Lung (tissue), 17 donors: ENCODE measurements at places on chromosomes 4 and X.

DNA sequence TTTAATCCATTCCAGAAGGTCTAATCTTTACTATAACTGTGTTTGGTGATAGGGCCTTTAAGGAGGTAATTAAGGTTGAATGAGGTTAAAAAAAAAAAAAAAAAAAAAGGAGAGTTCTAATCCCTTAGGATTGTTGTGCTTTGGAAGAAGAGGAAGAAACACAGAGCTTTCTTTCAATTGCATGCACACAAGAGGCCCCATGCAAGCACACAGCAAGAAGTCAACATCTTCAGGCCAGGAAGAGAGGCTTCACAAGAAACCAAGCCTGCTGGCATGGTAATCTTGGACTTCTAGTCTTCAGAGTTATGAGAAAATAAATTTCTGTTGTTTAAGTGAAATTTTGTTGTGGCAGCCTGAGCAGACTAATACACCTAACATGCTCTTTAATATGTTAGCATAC, 118.6 kb downstream of the NAA11 start:
- DNase-seq, result no peak
- no peaks in the 10 kb centered on the region for H3K27me3 ChIP-seq
- no peaks in the 10 kb centered on the region for H3K36me3 ChIP-seq
- H3K4me3 ChIP-seq, result no peak overlapping the region

- H3K27me3 ChIP-seq, result no peaks in the 10 kb centered on the region
- no peaks in the 10 kb centered on the region for H3K36me3 ChIP-seq
- no peak overlapping the region for H3K4me3 ChIP-seq
- DNase-seq, result no peak
- no peak overlapping the region for H3K27ac ChIP-seq
Observed at GRCh38 chr4:147108409-147108808, 162.7 kb upstream of the TTC29 start.

- DNase-seq, result no peak
- no peaks in the 10 kb centered on the region for H3K4me1 ChIP-seq
- H3K27me3 ChIP-seq, result no peaks in the 10 kb centered on the region
- no peak overlapping the region for H3K4me3 ChIP-seq
Observed at GRCh38 chr4:157104541-157104940, 28.6 kb downstream of the GLRB start.

DNA sequence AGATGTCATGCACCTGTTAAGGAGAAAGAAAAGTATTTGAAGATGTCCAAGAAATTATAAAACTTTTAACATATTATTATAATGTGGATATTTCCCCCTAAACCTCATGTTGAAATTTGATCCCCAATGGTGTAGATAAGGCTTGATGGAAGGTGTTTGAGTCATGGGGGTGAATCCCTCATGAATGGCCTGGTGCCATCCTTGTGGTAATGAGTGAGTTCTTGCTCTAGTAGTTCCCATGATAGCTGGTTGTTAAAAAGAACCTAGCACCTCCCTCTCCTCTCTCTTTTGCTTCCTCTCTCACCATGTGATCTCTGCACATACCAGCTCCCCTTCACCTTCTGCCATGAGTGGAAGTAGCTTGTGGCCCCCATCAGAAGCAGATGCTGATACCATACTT, 176.6 kb upstream of the NR3C2 start:
- H3K27ac ChIP-seq, result no peak overlapping the region
- no peak for DNase-seq

GRCh38 chr4:3674479-3674851, 91.7 kb upstream of the ADRA2C start:
- no peak overlapping the region for H3K4me3 ChIP-seq
- DNase-seq, result no peak

DNA sequence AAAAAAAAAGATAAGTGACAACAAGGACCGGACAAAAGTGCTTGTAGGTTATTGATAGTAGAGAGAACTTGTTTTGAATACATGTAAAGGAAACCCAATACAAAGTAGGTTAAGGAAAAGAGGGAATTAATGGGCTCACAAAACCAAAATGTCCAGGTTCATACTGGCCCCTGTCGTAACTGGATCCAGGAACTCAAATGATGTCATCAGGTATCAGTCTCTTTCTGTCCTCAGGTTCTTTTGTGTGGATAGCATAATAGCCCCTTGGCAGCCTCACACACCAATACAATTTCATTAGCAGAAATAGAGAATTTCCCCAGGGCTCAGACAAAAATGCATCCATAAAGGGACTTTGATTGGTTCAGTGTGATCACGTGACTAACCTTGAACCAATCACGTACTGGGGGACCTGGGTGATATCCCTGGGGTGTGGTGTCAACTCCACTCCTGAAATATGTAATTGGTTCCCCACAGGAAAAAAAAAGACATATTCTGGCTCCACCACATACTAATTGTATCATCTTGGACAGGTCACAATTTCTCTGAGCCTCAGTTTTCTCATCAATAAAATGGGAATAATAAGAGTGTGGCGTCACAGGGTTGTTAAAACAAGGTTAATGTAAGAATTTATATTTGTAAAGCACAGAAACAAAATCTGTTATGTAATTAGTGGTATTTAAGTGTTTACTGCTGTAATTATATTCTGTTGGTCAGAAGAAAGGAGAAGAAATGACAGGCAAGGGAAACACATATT, 174.8 kb downstream of the PDGFRA start:
- no peaks in the 10 kb centered on the region for H3K36me3 ChIP-seq
- H3K27me3 ChIP-seq, result no peaks in the 10 kb centered on the region
- H3K4me3 ChIP-seq, result no peak overlapping the region
- no peak for DNase-seq
- peaks cover 2% of the 10 kb centered on the region for H3K4me1 ChIP-seq

DNA sequence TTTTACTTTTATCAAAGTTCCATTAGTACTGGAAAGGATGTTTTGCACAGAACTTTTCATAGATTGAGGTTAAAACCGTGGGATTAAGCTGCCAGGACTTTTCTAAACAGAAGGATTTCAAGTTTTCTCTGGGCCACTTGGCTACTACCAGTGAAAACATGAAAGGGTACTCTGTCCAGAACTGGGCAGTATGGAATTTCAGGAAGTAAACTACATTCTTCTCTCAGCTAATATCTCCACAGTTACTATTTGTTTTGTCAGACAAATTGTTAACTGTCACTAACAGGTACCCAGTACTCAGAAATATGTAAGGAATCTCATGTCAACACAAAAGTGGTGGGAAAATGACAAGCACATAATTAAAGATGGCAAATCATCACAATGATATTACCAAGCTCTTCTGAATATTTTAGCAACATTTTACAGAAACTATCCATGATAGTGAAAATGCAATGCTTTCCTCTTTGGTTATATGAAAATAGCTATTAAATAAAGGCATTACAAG, 454.4 kb downstream of the C4orf33 start:
- H3K36me3 ChIP-seq, result no peaks in the 10 kb centered on the region
- H3K27me3 ChIP-seq, result no peaks in the 10 kb centered on the region
- no peak overlapping the region for H3K27ac ChIP-seq
- H3K4me3 ChIP-seq, result no peak overlapping the region
- no peak for DNase-seq

DNA sequence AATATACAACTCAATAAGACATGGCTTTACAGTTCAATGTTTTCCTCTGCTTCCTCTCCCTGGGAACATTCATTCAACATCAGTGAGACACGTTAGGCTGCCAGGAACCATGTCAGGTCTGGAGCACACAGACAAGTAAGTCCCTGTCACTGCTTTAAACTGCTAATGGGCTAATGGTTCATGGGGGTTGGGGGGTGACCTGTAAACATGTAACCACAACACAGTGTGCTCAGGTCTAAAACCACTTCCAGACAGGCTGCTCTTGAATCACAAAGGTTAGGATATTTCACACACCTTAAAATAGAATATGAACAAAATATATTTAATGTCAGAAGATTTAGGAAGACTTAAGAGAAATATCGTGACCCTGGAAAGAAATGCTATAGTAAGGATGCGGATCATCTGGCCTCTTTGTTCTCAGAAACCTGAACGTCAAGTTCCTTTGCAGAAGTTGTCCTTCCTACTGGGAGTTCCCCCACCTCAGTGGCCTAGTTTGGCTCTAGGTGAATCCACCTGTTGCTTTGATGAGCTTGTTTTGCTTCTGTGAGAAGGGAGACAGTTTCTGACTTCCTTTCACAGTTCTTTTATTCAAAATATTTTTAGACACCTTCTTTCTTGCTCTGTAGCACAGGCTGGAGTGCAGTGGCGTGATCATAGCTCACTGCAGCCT, 359.9 kb downstream of the UNC5C start:
- no peaks in the 10 kb centered on the region for H3K4me1 ChIP-seq
- no peak for DNase-seq
- H3K27ac ChIP-seq, result no peak overlapping the region
- peaks cover 11% of the 10 kb centered on the region for H3K36me3 ChIP-seq

DNA sequence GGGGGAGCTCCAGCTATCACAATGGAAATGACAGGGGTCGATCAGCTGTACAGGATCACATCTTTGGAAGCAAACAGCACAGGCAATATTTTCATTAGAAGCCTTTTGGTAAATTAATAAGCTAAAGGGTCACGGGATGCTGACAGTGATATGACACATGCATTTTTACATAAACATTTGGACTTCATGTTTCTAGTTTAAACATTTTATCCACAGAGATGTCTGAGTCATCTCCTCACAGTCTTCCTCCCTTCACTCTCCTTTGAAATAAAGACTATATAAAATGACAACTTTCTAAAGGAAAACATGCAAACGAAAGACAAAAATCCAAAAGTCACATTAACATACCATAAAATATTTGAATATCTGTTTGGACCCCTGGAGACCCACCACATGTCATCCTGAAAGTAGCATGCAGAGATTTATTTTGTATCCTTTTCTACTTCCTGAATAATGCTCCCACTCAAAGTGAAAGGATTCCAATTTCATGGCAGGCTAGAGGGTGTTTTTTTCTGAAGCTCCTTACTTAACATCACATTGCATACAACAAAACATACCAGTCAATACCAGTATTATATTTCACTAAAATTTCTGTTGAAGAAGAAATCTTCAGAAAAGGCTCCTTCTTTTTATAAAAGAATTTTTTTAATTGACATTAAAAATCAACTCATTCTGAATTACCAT, 200.1 kb upstream of the PPARGC1A start:
- no peaks in the 10 kb centered on the region for H3K36me3 ChIP-seq
- no peak overlapping the region for H3K27ac ChIP-seq
- H3K4me1 ChIP-seq, result no peaks in the 10 kb centered on the region
- no peaks in the 10 kb centered on the region for H3K27me3 ChIP-seq

- peaks cover 3% of the 10 kb centered on the region for H3K4me1 ChIP-seq
- H3K27me3 ChIP-seq, result no peaks in the 10 kb centered on the region
- no peak for DNase-seq
- no peak overlapping the region for H3K4me3 ChIP-seq
- no peaks in the 10 kb centered on the region for H3K36me3 ChIP-seq
Observed at GRCh38 chr4:184688447-184688846, 38.9 kb downstream of the PRIMPOL start.

- H3K36me3 ChIP-seq, result peaks cover 7% of the 10 kb centered on the region
- H3K27me3 ChIP-seq, result no peaks in the 10 kb centered on the region
- DNase-seq, result no peak
- H3K4me3 ChIP-seq, result no peak overlapping the region
- no peaks in the 10 kb centered on the region for H3K4me1 ChIP-seq
- no peak overlapping the region for H3K27ac ChIP-seq
Observed at GRCh38 chr4:777520-778262, 48.2 kb downstream of the CPLX1 start.

- H3K4me1 ChIP-seq, result no peaks in the 10 kb centered on the region
- H3K27me3 ChIP-seq, result no peaks in the 10 kb centered on the region
- H3K4me3 ChIP-seq, result no peak overlapping the region
- no peak overlapping the region for H3K27ac ChIP-seq
- no peaks in the 10 kb centered on the region for H3K36me3 ChIP-seq
Observed at GRCh38 chr4:115537387-115537786, 424.0 kb upstream of the NDST4 start.

DNA sequence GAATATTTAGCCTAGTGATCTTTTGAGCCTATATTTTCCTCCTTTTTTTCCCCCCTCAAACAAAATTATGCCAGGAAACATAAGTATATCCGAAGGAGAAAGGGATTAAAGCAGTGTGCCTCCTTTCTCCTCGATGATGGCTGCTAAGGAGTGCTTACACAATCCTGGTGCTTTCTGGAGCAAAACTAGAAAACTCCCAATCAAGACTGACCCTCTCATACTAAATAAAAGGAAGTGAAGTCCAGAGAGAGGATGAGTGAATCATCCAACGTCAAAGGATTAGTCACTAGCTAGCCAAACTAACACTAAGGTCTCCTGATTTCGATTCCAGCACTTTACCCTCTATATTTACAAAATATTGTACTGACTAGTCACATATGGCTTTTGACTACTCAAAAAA, 146.8 kb downstream of the PPP3CA start:
- H3K4me1 ChIP-seq, result no peaks in the 10 kb centered on the region
- H3K4me3 ChIP-seq, result no peak overlapping the region
- no peak overlapping the region for H3K27ac ChIP-seq
- peaks cover 3% of the 10 kb centered on the region for H3K36me3 ChIP-seq

DNA sequence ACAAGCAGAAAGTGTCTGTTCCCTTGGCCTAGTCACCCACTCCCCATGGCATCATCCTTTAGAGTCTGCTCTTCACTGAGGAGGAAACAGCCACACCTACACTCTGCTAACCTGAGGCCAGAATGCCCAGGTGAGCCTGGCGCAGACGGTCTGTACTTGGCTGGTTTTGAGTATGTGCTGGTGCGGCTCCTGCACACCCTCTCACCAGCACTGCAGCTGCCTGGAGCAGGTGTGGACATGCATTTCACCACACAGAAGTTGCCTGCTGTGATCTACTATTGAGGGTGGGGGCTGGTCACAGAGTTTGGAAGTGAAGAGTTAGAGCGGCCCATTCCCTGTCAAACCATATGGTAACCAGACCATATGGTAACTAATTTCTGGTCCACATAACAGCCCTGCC, 39.5 kb downstream of the KANTR start:
- no peak overlapping the region for H3K27ac ChIP-seq
- H3K36me3 ChIP-seq, result peaks cover 2% of the 10 kb centered on the region
- DNase-seq, result no peak

GRCh38 chr4:83926950-83927349, 391.0 kb downstream of the GPAT3 start:
- H3K4me3 ChIP-seq, result no peak overlapping the region
- H3K4me1 ChIP-seq, result no peaks in the 10 kb centered on the region
- no peak overlapping the region for H3K27ac ChIP-seq
- no peaks in the 10 kb centered on the region for H3K27me3 ChIP-seq
- DNase-seq, result no peak

GRCh38 chr4:75565481-75565880, 9.6 kb downstream of the ODAPH start:
- H3K27me3 ChIP-seq, result no peaks in the 10 kb centered on the region
- DNase-seq, result no peak
- no peak overlapping the region for H3K27ac ChIP-seq
- no peaks in the 10 kb centered on the region for H3K4me1 ChIP-seq
- no peaks in the 10 kb centered on the region for H3K36me3 ChIP-seq
- no peak overlapping the region for H3K4me3 ChIP-seq

DNA sequence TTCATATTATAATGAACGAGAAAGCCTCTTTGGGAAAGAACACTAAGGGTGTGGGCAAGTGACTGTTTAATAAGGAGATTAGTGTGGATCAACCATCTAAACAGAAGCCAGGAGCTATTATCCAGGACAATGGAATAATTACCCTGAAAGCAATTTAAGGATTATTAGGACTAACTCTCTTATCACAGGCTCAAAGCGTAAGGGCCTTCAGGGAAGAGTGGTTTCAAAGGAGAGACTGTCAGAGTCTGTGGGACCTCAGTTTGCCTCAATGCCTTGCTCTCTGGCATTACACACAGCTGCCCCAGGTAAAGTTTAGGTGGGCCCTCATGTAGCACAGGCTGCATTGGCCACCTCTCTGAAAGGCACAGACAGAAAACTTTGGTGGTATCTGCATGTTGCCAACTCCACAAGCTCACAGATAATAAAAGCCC, 717.2 kb upstream of the ADGRL3 start:
- no peaks in the 10 kb centered on the region for H3K27me3 ChIP-seq
- no peaks in the 10 kb centered on the region for H3K4me1 ChIP-seq
- H3K27ac ChIP-seq, result no peak overlapping the region
- H3K36me3 ChIP-seq, result no peaks in the 10 kb centered on the region
